Activated naive CD8-positive, alpha-beta T cell treated with anti-CD3 and anti-CD28 coated beads for 36 hours (primary cell): ENCODE measurements at places on chromosomes 6 and 20. TPM values are rescaled to one million over a fixed set of nuclear protein-coding genes. Genes with fewer than 3 reads are reported as not detected.

GRCh38 chr6:37551867-37552266 is 52.2 kb upstream of the CCDC167 start:
- no peak overlapping the region for H3K4me3 ChIP-seq
- peaks cover 42% of the 10 kb centered on the region for H3K4me1 ChIP-seq
- H3K27ac ChIP-seq, result no peak overlapping the region
- no peaks in the 10 kb centered on the region for H3K36me3 ChIP-seq
- no peak for DNase-seq

DNA sequence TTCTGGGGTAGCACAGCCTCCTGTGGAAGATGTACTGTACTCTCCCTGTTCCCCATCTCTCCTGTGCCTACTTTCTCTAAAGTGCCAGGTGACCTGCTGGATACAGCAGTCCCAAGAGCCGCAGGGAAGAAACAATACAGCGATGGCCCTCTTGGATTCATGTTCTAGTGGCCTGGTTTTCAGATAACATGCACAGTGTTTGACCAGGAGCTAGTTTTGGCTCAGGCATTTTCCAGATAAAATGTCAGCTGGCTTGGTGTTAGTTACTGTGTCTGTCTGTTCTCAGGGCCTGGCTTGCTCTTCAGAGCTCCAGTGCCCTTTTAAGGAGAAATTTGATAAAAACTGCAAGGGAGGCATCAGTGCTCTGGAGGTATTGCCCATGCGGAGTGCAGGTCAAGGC is 41.3 kb downstream of the GABRR2 start:
- H3K36me3 ChIP-seq, result no peaks in the 10 kb centered on the region
- H3K4me1 ChIP-seq, result peaks cover 8% of the 10 kb centered on the region
- H3K27ac ChIP-seq, result no peak overlapping the region
- no peak for DNase-seq

Gene MKKS
- total RNA-seq, result 7.0 TPM

DNA sequence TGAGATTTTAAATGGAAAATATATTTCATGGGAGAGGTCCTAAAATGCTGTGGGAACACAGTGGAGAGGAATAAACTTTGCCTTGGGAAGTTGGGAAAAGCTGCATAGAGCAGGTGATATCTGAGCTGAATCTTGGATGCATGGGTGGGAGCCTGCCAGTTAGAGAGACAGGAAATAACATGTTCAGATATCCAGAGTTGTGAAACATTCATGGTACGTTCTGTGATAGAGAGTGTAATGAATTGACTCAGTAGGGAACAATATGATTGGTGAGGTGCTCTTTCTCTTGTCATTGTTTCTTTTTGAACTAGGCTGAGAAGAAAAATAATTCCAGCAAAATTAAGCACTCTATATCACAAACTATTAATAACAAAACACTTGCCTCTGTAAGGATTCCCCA is 72.8 kb downstream of the RPS12 start:
- peaks cover 5% of the 10 kb centered on the region for H3K27me3 ChIP-seq
- no peak for DNase-seq
- no peaks in the 10 kb centered on the region for H3K4me1 ChIP-seq
- H3K4me3 ChIP-seq, result no peak overlapping the region

Gene STX11
- 39.0 TPM for total RNA-seq

- no peak for DNase-seq
Measured at GRCh38 chr20:16069389-16070010, 503.7 kb downstream of the KIF16B start.

Gene EYS
- not detected for total RNA-seq

- H3K27me3 ChIP-seq, result no peaks in the 10 kb centered on the region
- peaks cover 16% of the 10 kb centered on the region for H3K36me3 ChIP-seq
- no peaks in the 10 kb centered on the region for H3K4me1 ChIP-seq
- no peak overlapping the region for H3K4me3 ChIP-seq
Measured at GRCh38 chr6:158087224-158087867, 80.7 kb downstream of the SERAC1 start.

GRCh38 chr6:25263657-25264056 is 15.5 kb upstream of the CARMIL1 start:
- peaks cover 1% of the 10 kb centered on the region for H3K4me1 ChIP-seq
- DNase-seq, result no peak
- H3K36me3 ChIP-seq, result no peaks in the 10 kb centered on the region
- no peaks in the 10 kb centered on the region for H3K27me3 ChIP-seq
- no peak overlapping the region for H3K4me3 ChIP-seq
- no peak overlapping the region for H3K27ac ChIP-seq

GRCh38 chr6:9250852-9251251 is 815.5 kb upstream of the SLC35B3 start:
- H3K4me3 ChIP-seq, result no peak overlapping the region
- no peaks in the 10 kb centered on the region for H3K36me3 ChIP-seq
- peaks cover 3% of the 10 kb centered on the region for H3K27me3 ChIP-seq
- no peak overlapping the region for H3K27ac ChIP-seq
- H3K4me1 ChIP-seq, result no peaks in the 10 kb centered on the region
- no peak for DNase-seq

DNA sequence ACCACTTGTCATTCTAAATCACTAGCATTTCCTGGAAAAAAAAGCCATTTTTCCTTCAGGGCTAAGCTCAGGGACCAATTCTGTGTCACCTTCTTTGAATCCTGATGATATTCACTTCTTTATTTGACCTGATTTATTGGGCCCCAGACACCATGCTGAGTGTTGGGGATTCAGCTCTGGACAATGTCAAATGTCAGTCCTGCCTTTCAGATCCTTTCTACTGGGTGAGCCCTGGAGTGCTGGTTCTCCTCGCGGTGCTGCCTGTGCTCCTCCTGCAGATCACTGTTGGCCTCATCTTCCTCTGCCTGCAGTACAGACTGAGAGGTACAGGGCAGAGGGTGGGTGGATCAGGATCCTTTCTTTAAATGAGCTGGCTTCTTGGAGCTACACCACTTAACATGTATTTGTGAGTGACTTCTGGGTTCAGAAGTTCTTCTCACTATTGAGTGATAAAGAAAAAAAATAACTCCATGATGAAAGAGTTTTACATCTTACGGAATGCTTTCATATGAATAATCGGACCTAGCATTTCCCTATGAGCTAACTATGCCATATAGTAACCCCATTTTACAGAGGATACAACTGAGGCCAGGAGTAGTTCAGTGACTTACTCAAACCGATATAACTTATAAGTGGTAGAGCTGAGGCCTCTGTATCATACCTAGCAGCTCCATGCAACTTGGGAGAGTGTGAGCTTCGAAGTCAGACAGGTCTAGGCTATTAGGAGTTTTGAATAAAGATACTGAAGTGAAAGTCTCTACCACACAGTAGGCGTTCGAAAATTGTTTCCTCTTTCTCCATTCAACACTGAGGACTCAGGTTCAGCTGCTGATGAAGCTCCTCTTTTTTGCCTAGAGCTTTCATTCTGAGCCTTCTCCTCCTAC is 9.3 kb downstream of the MOG start:
- no peak overlapping the region for H3K27ac ChIP-seq
- H3K4me1 ChIP-seq, result no peaks in the 10 kb centered on the region
- peaks cover 17% of the 10 kb centered on the region for H3K27me3 ChIP-seq
- H3K4me3 ChIP-seq, result no peak overlapping the region
- no peak for DNase-seq

Gene WFDC2
- 0.98 TPM for total RNA-seq

- H3K27me3 ChIP-seq, result peaks cover 11% of the 10 kb centered on the region
- DNase-seq, result no peak
- peak within 1 kb of the TSS; percentile 67 for H3K4me3 ChIP-seq
- H3K27ac ChIP-seq, result no peak within 1 kb of the TSS
Measured at GRCh38 chr6:33192105-33192646, at the start of gene COL11A2. TSS of gene COL11A2 (minus strand) at chr6:33192467. CDS start at chr6:33192240, 227 bp downstream.

DNA sequence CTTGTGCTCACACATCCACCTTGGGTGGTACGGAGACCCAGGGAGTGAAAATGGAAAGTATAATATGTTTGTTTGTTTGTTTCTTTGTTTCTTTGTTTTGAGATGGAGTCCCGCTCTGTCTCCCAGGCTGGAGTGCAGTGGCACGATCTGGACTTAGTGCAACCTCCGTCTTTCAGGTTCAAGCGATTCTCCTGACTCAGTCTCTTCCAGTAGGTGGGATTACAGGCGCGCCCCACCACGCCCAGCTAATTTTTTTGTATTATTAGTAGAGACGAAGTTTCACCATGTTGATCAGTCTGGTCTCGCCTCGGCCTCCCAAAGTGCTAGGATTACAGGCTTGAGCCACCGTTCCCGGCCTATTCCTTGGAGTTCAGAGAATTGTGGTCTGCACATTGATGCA is 115.4 kb downstream of the TRIM27 start:
- H3K4me3 ChIP-seq, result peak overlapping the region; percentile 29
- peaks cover 24% of the 10 kb centered on the region for H3K4me1 ChIP-seq
- no peak overlapping the region for H3K27ac ChIP-seq
- peaks cover 99% of the 10 kb centered on the region for H3K27me3 ChIP-seq

Gene CALHM4
- total RNA-seq, result not detected

DNA sequence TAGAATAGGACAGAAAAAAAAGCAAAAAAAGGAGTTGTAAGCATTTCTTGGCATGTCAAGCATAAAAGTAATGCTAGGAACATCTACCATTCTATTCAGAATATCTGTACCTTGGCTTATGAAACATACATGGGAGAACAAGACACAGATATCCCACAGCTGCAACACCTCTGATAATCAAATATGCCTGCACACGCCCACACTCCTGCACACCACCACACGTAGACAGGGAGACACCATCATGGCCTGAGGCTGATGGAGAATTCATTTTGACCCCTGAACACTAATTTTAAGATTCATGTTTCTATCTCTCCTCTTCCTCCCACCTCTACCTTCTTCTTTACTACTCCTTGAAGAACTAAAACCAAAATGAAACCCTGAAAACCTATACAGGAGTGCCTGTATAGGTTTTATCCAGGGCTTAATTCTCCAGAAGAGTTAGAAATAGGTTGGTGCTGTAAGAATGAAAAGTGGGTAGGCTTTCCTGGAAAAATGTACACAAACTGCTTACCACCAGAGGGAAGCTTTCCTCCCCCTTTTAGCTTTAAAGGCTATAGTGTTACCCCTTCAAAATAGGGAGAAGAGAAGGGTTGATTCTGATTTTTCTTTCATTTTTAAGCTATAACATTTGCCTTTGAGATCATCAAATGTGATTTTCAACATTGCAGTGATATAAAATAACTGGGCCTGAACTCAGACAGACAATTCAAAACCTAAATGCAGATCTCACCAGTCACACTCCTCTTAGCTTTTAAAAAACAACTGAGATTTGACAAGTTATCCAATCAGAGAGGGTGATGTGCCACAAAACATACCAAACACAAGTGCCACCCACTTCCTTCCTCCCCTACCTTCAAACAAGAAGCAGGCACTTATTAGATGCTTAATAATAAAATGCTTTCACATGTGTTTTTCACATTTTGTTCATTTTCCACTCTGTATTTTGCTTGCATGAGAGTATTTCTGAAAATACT is 57.9 kb downstream of the ELOVL5 start:
- H3K27ac ChIP-seq, result peak overlapping the region; percentile 71
- H3K36me3 ChIP-seq, result peaks cover 33% of the 10 kb centered on the region
- H3K27me3 ChIP-seq, result no peaks in the 10 kb centered on the region
- DNase-seq, result no peak
- H3K4me1 ChIP-seq, result peaks cover 31% of the 10 kb centered on the region
- H3K4me3 ChIP-seq, result no peak overlapping the region

DNA sequence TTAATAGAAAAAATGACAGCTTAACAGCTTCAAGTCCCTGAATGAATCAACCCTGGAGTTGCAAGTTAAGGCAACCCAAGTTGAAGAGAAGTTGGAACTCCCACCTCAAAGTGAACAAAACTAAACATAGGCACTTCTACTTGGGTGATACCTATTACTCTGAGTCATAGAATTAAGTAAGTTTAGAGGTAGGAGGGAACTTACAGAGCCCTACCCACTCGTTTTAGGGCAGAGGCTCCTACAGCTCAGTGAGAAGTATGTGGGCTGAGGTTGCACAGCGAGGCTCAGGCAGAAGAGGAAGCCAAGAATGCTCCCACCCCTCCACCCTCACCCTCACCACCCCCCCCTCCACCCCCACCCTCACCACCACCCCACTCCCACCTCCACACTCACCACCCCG is 42.2 kb downstream of the NFATC2 start:
- H3K4me1 ChIP-seq, result peaks cover 72% of the 10 kb centered on the region
- no peaks in the 10 kb centered on the region for H3K27me3 ChIP-seq
- peaks cover 61% of the 10 kb centered on the region for H3K36me3 ChIP-seq
- no peak overlapping the region for H3K4me3 ChIP-seq
- H3K27ac ChIP-seq, result peak overlapping the region; percentile 97
